Stimulated activated naive CD8-positive, alpha-beta T cell treated with anti-CD3 and anti-CD28 coated beads, Interleukin-15, amount 100 ng/mL, for 72 hours (primary cell): ENCODE measurements at places on chromosomes 5 and 9.

- no peak for DNase-seq
Measured at GRCh38 chr9:119667916-119668315, 298.7 kb upstream of the BRINP1 start.

DNA sequence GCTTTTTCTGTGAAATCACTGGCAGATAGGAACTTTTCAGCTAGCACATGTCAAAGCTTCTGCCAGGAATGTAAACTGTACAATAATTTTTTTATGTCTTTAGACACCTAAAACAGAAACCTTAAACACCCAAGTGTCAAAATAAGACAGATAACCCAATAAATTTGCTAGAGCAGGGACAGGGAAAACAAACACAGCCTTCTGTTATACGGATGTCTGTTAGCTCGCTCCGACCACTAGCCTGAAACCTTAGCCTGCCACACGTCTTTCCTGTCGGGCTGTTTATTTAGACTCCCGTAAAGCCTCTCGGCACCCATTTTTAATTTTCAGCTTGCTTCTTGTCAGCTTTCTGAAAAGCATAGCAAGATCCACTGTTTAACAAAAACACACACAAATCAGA lies 355.4 kb upstream of the SLC24A2 start:
- DNase-seq = no peak

DNA sequence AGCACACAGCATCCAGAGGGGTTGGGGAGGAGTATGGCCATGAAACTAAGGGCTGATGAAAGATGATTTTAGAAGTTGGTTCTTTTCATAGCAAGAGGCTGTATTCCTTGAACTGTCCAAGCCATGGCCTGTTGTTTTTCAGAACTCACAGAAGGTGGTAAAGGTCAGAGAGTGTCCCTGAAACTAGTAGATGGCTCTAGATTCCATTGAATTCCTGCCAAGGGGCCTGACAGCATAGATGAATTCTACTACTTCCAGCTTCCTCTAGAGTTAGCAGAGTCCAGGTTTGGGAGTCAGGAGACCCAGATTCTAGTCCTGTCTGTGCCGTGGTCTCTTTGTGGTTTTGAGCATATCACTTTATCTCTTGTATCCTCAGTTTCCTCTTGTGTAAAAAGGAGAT lies 101.6 kb downstream of the GRIA1 start:
- DNase-seq = no peak

- no peak for DNase-seq
Measured at GRCh38 chr5:143955141-143955540, 143.2 kb downstream of the HMHB1 start.
